Central memory CD4-positive, alpha-beta T cell (primary cell): ENCODE measurements at places on chromosomes 7 and 10.
A peak's percentile ranks its signal among the peaks of the same experiment; 100 is the strongest.

GRCh38 chr7:15723841-15724240, 37.4 kb upstream of the MEOX2 start:
- no peak for DNase-seq

GRCh38 chr7:150371996-150372270, 3.3 kb downstream of the REPIN1 start:
- DNase-seq: no peak

DNA sequence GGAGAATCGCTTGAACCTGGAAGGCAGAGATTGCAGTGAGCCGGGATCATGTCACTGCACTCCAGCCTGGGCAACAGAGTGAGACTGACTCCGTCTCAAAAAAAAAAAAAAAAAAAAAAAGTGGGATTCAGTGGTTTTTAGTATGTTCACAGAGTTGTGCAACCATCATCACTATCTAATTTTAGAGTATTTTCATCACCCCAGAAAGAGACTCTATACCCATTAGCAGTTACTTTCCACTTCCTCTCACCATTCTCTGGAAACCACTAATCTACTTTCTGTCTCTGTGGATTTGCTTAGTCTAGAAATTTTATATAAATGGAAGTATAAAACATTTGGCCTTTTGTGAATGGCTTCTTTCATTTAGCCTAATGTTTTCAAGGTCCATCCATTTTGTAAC, 113.4 kb downstream of the ST7 start:
- DNase-seq: no peak

- no peak for DNase-seq
These were observed 248.1 kb upstream of the HABP2 start for GRCh38 chr10:113304726-113305125.

DNA sequence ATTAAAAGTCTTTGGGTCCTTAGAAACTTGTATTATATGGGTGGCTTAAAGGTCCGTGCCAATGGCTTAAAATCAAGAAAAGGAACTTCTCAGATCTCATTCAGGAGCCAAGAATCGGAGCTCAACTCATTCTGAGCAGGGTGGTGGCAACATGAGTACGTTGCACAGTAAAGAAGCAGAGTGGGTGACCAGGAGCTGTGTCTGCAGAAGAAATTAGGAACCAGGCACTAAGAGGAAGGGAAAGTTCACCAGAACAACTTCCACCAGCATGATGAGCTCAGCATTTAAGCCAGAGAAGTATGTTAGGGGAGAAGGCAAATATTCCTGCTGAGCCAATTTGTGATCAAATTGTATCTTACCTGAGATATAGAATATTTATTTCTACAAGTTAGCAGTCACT, 236.0 kb upstream of the NRP1 start:
- DNase-seq: no peak

DNA sequence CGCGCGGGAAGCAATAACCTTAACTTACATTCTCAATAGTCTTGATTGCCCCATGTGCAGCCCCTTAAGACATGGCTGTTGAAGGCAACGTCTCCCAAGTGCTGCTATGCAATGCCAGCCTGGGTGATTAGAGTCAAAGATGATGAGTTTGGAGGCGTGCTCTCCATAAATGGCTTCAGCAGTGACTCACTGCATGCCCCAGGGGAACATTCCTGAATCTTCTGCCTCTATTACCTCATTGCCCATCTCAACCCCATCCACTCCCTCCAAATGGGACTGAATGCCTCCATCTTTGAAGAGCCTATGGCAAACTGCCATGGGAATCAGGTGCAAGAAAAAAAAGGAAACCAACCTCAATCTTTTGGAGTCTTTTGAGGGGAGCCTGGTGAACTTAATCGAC, 282.8 kb downstream of the SNX10 start:
- DNase-seq: no peak

GRCh38 chr10:35998026-35998425, 355.9 kb upstream of the FZD8 start:
- no peak for DNase-seq

- no peak for DNase-seq
These were observed 73.9 kb upstream of the LEP start for GRCh38 chr7:128167042-128167701.

DNA sequence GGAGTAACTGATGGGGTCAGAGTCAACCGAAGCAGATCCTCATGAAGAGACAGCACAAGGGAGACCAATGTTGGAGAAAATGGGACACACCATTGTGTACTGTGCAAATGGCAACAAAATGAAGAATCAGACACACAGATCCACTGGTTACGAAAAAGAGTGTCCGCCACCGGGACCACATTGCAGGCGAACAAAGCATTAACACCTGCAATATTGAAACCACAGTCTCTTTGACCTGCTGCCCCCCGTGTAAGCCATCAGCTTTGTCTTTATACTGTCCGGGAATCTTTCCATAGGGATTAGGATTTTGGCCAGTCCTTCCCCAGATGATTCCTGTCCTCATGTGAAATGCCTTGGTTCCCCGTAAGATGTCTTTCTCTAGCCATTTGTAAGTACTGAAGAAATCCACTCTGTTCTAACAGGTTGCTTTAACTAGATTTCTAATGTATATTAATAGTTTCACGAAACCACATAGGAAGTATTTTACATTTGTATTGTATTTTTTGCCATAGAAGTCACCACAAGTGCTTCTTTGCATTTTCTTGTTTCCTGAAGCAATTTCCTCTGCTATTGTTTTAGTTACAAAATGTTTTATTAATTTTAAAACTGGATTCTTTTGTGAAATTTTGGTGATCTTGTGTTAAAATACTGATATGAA, 140.8 kb upstream of the NFE2L3 start:
- DNase-seq: no peak

- peak; percentile 24 for DNase-seq
These were observed 878 bp downstream of the SEC61A2 start for GRCh38 chr10:12130237-12130872.

GRCh38 chr10:70747192-70747965, 37.8 kb downstream of the TBATA start:
- no peak for DNase-seq

DNA sequence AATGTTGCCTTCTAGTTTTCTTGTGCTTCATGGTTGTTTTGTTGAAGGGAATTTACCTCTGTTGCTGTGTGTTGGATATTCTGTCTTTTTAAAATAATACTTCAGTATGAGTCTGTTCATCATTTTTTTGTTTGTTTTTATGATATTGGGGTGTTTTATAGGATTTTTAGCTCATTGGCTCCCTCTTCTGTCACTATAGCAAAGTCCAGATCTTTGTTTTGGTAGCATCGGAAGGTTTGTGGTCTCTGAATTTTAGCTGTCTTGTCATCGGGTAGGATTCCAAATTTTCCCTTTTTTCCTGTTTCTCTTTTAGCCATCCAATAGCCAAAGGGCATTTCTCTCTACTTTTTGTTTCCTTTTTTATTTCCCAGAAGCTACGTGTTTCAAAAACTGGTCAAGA, 91.4 kb downstream of the EXOC4 start:
- DNase-seq: no peak

DNA sequence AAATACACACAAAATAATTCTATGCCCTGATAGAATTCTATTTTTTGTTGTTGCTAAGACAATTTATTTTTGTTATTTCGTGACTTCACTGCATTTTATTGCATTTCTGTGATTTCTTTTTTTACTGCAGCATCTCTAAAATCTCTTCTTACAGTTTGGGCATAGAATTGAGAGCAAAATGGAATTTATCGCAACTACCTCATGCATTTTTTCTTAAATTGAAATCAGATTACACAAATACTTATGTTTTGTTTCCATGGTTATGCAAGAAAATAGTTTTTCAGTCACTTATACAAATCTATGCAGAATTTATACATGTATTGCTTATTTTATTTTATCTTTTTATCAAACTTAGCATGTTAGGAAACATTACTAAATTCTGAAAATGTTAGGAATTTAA, 781.8 kb upstream of the LRRTM3 start:
- DNase-seq: no peak

- peak; percentile 89 for DNase-seq
These were observed 27.1 kb downstream of the OGDH start for GRCh38 chr7:44633254-44634186.

- no peak for DNase-seq
These were observed 79.3 kb upstream of the SLC25A13 start for GRCh38 chr7:96401200-96401599.

DNA sequence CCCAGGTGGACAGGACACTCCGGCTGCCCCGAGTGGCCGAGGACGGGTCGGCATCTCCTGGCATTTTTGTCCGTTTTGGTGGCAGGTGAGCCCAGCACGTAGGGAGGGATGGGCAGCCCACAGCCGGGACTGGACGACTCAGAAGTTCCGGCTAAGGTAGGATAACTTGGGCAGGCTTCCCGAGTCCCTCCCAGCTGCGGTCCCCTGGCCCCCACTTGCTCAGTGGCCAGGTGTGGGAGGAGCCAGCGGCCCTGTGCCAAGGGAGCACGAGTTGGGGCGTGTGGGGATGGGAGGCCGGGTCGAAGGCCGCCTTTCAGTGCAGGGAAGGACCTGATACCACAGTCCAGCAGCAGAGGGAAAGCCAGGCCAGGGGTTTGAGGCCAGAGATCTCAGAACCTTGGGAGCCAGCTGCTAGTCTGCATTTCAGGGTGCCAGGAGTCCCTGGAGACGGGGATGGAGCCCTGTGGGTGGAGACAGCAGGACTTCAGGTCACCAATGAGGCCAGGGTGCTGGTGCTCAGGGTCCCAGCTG, 58.5 kb downstream of the PWWP2B start:
- DNase-seq: no peak

DNA sequence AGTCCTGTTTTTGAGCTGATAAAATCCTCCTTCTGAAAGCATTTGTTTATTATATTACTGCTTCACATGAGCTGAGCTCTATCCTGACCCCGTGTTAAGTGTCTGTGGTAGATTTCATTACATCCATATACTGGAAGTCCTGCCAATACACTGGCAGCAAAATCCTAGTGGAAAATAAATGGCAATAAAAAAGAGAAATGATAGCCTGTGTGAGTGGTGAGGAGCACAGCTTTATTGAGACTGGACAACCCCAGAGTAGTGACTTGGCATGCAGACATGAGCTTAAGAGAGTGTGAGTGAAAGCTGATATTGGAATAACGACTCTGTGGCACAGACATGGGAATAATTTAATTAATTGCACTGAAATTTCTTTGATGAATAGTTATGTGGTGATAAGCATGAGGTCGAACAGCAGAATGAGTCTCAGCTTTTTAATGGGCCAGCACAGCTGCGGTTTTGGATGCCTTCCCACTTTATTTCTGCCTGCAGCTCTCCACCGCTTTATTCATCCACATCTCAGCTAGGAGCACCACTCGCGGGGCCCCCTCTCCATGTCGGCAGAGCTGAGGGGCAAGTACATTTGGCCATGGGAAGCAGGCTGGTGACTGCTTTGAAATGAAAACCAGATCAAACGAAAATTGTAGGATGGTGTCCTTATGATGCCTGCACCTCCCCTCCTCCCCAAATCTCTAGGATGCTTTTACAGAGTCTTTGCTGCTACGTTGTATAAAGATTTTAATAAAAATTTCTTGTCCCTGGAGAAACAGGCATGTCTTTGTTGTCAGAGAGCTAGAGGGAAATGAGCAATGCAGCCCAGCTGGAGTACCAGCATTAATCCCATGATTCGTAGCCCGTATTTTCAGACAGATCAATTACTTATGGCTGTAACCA, 494.3 kb downstream of the AUTS2 start:
- no peak for DNase-seq

DNA sequence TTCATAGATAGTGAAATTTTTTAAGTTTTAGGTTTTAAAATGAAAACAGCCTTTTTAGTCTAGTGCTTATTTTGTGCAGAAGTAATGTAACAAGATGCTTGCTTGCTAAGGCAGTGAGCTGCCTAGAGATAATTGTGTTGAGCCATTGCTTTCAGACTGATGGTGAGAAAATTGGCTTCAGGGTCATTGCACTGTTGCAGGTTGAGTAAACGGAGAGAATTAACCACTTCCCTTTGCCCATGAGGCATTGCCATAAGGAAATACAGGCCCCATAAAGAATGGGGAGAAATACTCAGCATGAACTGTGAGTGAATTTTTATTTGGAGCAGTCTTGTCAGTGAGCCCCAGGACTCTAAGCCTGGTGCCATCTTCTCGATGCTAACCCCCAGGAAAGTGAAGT, 140.5 kb downstream of the LRRC4 start:
- DNase-seq: no peak

DNA sequence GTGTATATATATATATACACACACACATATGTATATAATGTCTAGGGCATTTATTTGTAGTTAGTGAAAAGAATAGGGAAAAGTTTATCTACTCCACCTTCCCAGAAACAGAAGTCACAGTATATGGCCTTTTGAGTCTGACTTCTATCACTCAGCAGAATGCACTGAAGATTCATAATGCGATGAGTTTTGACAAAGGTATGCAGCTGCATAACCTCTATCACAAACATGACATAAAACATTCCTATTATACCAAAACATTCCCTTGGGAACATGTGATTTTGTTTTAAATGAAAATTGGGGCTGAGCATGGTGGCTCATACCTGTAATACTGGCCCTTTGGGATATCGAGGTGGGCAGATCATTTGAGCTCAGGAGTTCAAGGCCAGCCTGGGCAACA, 137.3 kb upstream of the EEPD1 start:
- no peak for DNase-seq

DNA sequence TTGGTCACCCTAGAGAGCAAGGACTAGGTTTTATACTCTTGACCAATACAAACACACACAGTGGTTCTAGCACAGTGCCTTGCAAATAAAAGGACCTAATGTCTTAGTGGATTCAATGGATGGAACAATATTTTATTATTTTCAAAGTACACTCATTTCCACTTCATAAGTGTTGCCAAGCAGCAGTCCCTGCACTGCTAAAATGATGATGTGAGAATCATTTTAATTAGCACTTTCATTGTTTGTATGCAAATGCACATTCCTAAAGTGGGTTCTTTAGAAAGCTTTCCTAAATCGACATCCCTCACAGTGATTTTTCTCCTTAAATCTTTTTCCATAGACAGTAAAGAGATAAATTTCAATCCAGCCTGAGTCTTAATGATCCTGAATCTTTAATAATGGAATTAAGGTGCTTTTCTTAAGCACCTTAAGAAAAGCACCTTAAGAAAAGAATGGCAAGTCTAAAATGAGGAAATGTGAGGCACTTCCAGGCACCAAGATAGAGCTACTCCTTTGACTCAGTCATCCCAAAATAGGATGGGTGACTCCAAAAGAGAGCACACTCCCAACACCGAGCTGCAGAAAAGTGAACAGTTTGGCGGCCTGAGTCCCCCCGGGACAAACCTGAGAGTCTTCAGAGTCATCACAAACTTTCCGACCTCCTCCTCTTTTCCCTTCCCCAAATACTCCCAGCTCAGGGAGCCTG, 84.5 kb downstream of the SORBS1 start:
- DNase-seq: no peak

DNA sequence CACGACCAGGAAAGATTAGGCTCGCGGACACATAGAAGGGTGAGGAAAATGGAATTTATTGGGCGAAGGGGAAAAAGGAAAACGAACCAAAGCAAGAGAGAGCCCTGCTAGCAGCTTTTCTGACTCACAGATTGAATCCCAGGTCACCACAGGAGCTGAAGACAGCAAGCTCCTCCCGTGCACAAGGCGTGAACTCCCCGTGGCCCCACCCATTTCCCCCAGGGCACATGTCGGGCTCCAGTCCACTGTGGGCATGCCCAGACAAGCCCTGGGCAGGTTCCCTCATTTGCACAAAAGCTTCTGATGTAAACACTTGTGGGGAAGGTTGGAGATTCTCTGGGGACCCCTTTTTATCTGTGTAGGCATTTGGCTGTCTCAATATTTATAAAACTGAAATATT, 582.4 kb downstream of the SUGCT start:
- no peak for DNase-seq

- DNase-seq: no peak
These were observed 98.0 kb downstream of the ZMIZ1 start for GRCh38 chr10:79166741-79167140.
